GM23248 (cell line): ENCODE measurements at places on chromosomes 6 and 20. TPM values are rescaled to one million over a fixed set of nuclear protein-coding genes. Genes with fewer than 3 reads are reported as not detected.

GRCh38 chr6:105196076-105196475 is 16.3 kb upstream of the POPDC3 start:
- H3K36me3 ChIP-seq: no peaks in the 10 kb centered on the region
- no peaks in the 10 kb centered on the region for H3K27me3 ChIP-seq
- no peak overlapping the region for H3K27ac ChIP-seq
- H3K4me1 ChIP-seq: peaks cover 38% of the 10 kb centered on the region
- H3K4me3 ChIP-seq: no peak overlapping the region

The DEFB124 gene
- not detected in 2 replicates for total RNA-seq

The HLA-DOB gene
- total RNA-seq: not detected in 2 replicates

The NUS1 gene
- 15.3 and 19.2 TPM in 2 replicates for total RNA-seq

DNA sequence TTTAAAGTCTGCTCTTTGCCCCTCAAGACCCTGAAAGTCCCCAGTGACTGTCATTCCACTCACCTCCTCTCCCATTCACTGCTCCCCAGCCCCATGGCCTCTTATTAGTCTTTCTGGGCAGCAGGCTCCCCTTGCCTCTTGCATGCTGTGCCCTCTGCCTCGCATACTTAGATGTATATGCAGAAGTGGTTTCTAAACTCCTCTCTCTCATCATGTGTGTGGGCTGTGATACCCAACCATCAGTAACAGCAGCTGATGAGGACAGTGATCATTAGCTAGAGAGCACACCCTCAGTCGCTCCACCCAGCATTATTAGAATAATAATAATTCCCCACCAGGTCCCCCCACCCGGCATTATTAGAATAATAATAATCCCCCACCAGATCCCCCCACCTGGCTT is 14.5 kb downstream of the PKIG start:
- H3K4me3 ChIP-seq: no peak overlapping the region
- peaks cover 26% of the 10 kb centered on the region for H3K4me1 ChIP-seq
- no peaks in the 10 kb centered on the region for H3K36me3 ChIP-seq
- no peaks in the 10 kb centered on the region for H3K27me3 ChIP-seq
- no peak overlapping the region for H3K27ac ChIP-seq

The COL10A1 gene
- total RNA-seq: 0.63 and 1.7 TPM in 2 replicates

- no peak for DNase-seq
- H3K4me3 ChIP-seq: no peak overlapping the region
- H3K27me3 ChIP-seq: peaks cover 5% of the 10 kb centered on the region; the same call in 1 of the 2 replicates
- no peaks in the 10 kb centered on the region for H3K4me1 ChIP-seq
- H3K27ac ChIP-seq: no peak overlapping the region
- no peaks in the 10 kb centered on the region for H3K36me3 ChIP-seq
Observed at GRCh38 chr6:168862346-168862980, 391.2 kb downstream of the THBS2 start.

DNA sequence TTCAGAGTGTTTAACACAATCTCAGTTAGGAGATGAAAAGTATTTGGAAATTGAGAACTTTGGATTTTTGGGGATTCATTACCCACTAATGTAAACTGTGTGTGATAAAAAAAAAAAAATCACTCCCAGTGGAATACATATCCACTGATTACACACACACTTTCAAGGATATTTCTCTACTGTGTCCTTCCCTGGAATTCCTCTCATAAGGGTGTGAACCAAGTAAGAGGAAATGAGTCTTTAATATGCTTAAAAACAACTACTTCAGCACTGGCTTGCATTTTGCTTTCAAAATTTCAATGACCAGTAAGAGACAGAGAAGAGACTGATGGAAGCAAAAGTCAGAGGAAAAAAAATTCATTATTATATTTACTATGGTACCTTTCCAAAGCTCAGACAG is 24.5 kb upstream of the MYCT1 start:
- H3K27ac ChIP-seq: no peak overlapping the region
- peak; percentile 11 for DNase-seq
- H3K27me3 ChIP-seq: no peaks in the 10 kb centered on the region

DNA sequence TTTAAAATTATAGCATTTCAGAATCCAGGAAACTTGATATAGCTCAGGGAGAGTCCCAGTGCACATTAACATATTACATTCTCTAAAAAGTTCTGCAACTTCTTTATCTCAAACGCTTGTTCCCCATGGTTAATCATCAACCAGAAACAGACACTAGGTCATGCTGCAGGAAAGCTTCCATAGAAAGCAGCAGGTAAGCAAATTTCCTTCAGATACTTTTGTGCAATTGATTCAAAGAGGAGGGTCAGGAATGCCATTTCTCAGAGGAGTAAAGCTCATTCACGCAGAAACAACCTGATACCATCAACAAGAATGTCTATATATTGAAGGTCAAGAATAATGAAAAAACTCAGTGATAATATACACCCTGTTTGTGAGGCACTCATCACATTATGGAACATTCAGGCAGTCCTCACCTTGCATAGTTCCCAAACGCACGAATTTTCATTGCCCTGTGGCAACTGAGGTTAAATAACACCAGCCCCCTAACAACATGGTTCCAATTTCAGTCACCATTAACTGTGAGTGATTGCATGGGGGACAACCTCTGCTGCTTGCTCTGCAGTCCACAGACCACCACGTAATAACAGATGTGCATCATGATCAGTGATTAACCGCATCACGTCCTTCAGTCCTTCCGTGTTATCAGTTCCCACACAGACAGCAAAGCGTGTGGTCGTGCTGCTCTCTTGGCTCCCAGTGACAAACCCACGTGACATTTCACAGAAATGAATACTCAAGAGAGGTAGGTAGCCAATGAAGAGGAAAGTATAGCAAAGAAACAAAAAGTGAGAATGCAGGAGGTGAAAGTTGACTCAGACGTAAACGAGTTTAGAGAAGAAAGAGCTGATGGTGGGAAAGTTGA is 95.7 kb downstream of the LY86 start:
- H3K27me3 ChIP-seq: no peaks in the 10 kb centered on the region
- DNase-seq: no peak
- H3K36me3 ChIP-seq: no peaks in the 10 kb centered on the region
- no peak overlapping the region for H3K27ac ChIP-seq
- peaks cover 7% of the 10 kb centered on the region for H3K4me1 ChIP-seq

The AGER gene
- total RNA-seq: 0.22 TPM in 1 of 2 replicates, not detected in the other

- H3K4me1 ChIP-seq: no peaks in the 10 kb centered on the region
- no peaks in the 10 kb centered on the region for H3K27me3 ChIP-seq
- no peaks in the 10 kb centered on the region for H3K36me3 ChIP-seq
- H3K4me3 ChIP-seq: no peak overlapping the region
- DNase-seq: no peak
Observed at GRCh38 chr6:160400446-160400845, 52.3 kb downstream of the SLC22A3 start.

GRCh38 chr6:97689078-97689754 is 406.2 kb upstream of the MMS22L start:
- no peak overlapping the region for H3K27ac ChIP-seq
- no peaks in the 10 kb centered on the region for H3K4me1 ChIP-seq
- H3K27me3 ChIP-seq: no peaks in the 10 kb centered on the region
- DNase-seq: no peak
- H3K36me3 ChIP-seq: no peaks in the 10 kb centered on the region

The MAP3K5 gene
- total RNA-seq: 3.3 and 4.1 TPM in 2 replicates

DNA sequence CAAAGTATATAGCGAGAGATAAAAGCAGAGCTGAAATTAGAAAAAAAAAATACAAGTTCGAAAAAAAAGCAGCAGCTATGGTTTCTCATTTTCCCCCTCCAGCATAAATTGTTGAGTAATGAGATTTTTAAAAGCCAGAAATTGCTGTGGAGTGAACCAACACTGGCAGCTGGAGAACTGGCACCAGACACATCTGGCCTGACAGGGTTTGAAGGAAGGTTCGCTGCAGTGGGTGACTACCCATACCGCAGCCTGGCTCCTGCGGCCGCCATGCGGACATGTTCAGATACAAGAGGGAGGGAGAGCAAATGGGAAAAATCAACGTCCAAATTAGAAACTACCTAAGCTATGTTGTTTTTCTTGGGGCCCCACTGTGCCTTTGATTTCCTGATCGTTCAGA is 3.3 kb downstream of the APCDD1L start:
- H3K27ac ChIP-seq: no peak overlapping the region
- no peaks in the 10 kb centered on the region for H3K36me3 ChIP-seq
- no peaks in the 10 kb centered on the region for H3K27me3 ChIP-seq
- peak; percentile 39 for DNase-seq
- H3K4me3 ChIP-seq: no peak overlapping the region

The PSMB8 gene
- total RNA-seq: 21.6 and 27.2 TPM in 2 replicates

The SGK2 gene
- total RNA-seq: not detected in 2 replicates

The LGSN gene
- not detected in 2 replicates for total RNA-seq

DNA sequence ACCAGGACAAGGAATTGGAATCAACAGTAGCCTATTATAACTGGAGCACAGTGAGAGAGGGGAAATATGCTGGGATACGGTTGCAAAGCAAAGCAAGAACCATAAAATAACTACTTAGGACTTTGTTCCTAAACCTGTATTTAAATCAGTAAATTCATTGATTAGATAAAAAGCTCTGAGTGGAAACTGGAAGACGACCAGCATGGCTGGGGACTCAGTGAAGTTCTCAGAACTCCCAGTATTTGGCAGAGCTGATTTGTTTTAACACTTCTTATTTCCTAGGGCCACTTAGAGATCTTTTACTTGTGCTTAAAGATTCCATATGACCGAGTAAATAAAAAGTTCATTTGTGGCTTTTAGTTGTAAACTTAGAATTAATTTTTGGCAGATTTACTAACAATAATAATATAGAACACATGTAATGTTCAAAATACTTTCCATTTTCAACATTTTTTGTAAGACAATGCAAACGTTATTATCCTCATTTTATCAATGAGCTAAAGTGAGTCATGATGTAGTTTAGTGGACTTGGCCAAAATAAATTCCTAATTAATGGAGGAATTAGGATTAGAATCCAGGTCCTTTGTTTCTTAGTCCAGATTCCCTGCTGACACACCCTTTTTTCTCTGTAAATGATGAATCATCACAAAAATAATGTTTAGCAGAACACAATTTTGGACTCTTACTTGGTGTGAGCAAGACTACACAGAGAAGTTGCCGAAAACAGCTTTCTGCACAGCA is 392.9 kb downstream of the GJA1 start:
- peak; percentile 60 for DNase-seq
- H3K27ac ChIP-seq: no peak overlapping the region
- H3K27me3 ChIP-seq: no peaks in the 10 kb centered on the region

The BPIFB4 gene
- not detected in 2 replicates for total RNA-seq

The TRIM31 gene
- not detected in 2 replicates for total RNA-seq

GRCh38 chr6:145729887-145730286 is 5.4 kb downstream of the EPM2A start:
- no peak for DNase-seq
- H3K4me1 ChIP-seq: peaks cover 8% of the 10 kb centered on the region
- H3K36me3 ChIP-seq: no peaks in the 10 kb centered on the region
- no peak overlapping the region for H3K4me3 ChIP-seq

- H3K27ac ChIP-seq: peak overlapping the region; percentile 66
- peaks cover 29% of the 10 kb centered on the region for H3K36me3 ChIP-seq
- H3K4me3 ChIP-seq: no peak overlapping the region; the same call in 1 of the 2 replicates
- DNase-seq: peak; percentile 20
- no peaks in the 10 kb centered on the region for H3K27me3 ChIP-seq
Observed at GRCh38 chr6:90538278-90539046, 48.4 kb downstream of the MAP3K7 start.

DNA sequence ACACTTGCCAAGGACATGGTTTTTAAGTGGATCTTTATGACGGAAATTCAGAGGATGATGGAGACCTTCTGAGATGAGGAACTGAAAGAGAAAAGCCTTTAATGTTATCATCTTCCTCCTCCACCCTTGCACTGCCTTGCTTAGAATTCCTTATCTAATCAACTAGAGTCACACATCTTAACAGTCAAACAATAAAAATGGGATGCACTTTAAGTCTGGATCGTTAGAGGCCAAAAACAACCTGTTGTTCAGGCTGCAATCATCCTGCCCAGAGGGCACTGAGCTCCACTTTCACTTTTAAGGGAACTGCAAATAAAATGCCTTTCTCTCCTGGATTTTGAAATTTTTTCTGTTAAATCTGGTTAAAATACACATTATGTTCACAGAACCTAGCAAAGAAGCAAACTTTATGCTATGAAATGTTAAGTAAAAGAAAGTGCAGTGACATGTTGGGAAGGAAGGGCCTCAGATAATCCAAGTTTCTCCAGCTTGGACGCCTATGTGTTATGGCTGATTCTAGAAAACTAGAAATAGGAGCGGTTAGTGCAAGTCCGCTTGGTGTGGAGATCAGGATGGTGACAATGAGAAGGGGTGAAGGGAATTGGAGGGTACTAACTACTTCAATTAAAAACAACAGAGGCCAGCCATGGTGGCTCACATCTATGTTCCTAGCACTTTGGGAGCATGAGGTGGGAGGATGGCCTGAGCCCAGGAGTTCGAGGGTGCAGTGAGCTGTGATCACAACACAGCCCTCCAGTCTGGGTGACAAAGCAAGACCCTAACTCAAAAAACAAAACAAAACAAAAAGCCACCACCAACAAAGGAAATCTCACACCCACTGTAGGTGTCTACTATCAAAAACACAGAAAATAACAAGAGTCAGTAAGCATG is 66.4 kb upstream of the KIF13A start:
- H3K27me3 ChIP-seq: no peaks in the 10 kb centered on the region

GRCh38 chr6:129089357-129089756 is 206.4 kb downstream of the LAMA2 start:
- H3K4me1 ChIP-seq: no peaks in the 10 kb centered on the region
- no peak overlapping the region for H3K4me3 ChIP-seq
- DNase-seq: no peak
- no peaks in the 10 kb centered on the region for H3K27me3 ChIP-seq
- no peaks in the 10 kb centered on the region for H3K36me3 ChIP-seq
- H3K27ac ChIP-seq: no peak overlapping the region

The NFATC2 gene
- total RNA-seq: 0.11 and 0.51 TPM in 2 replicates

DNA sequence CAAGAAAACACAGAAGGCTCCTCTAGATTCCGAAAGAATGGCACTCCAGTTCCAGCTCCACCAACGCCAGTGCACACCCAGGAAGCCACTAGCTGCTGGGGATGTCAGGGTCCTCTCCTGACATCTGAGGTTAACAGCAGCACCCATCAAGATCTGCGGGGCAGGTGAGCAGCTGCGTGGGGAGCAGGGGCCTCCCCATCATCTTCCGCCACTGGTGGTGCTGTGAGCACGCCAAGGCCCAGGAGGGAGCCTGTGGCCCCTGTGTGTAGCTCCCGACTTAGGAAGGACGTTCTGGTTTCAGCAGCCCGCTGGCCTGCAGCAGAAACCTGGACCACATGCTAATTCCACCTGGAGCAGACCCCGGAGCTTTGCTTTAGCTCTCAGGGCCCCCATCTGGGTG is 386.2 kb downstream of the TAF4 start:
- H3K27me3 ChIP-seq: peaks cover 13% of the 10 kb centered on the region
- H3K27ac ChIP-seq: no peak overlapping the region
- no peak overlapping the region for H3K4me3 ChIP-seq
- H3K36me3 ChIP-seq: no peaks in the 10 kb centered on the region
- no peaks in the 10 kb centered on the region for H3K4me1 ChIP-seq

The CABLES2 gene
- 3.0 and 7.3 TPM in 2 replicates for total RNA-seq

GRCh38 chr6:393391-394221 is 2.1 kb downstream of the IRF4 start:
- H3K4me3 ChIP-seq: no peak overlapping the region
- no peak overlapping the region for H3K27ac ChIP-seq
- DNase-seq: no peak
- no peaks in the 10 kb centered on the region for H3K4me1 ChIP-seq
- no peaks in the 10 kb centered on the region for H3K36me3 ChIP-seq
- H3K27me3 ChIP-seq: peaks cover 89% of the 10 kb centered on the region

GRCh38 chr6:37050045-37050853 is 44.8 kb downstream of the FGD2 start:
- no peak for DNase-seq
- H3K27ac ChIP-seq: no peak overlapping the region
- no peaks in the 10 kb centered on the region for H3K27me3 ChIP-seq

The SLC17A9 gene
- total RNA-seq: 11.1 and 19.5 TPM in 2 replicates
